ENCODE measurements at places on chromosomes 5 and 9.

GRCh38 chr9:111102793-111103464, 64.7 kb upstream of the LPAR1 start:
- DNase-seq, result no peak

DNA sequence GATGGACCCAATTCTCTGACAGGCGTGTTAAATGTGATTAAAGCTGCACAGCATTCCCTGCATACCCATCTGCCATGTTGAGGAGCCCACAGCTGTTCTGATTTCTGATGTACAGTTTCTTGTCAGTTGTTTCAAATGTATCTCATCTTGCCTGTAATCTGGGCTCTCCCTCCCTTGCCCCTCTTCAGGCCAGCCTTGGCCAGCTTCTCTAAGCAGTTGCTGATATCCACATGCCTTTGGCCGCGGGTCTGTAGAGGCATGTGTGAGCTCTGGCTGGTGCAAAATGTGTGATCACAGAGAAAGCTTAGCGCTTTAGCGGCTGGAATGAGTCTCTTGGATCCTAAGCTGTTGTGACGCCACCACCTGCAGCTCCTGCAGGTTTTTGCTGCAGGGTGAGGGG, 332.0 kb downstream of the MLLT3 start:
- DNase-seq, result no peak

DNA sequence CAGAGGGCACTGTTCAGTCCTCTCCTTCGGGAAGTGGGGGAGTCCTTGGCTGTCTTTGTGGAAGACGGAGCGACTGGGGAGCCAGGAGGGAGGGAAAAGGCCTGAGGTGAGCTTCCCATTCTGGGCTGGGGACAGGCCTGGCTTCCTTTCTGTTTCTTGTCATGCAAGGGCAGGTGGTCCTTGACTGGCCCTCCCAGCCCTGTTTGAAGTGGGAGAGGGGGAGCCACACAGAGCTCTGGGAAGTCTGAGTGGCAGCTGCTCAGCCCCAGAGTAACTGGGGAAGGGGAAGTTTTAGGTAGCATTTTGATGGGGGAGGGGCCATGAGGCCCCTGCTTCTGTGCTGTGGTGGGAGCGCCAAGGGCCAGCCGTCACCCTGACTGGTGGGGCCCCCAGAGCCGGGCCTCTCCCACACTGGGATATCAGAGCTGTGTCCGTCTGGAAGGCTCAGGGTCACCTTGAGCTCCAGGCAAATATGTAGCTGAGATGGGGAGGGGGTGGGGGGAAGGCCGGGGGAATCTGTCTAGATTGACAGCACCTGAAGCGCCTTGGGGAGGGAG, 6.5 kb downstream of the UNC5A start:
- no peak for DNase-seq

- no peak for DNase-seq
These were observed 18.7 kb downstream of the INIP start for GRCh38 chr9:112699230-112699629.

GRCh38 chr5:102249381-102249780, 46.7 kb downstream of the SLCO4C1 start:
- no peak for DNase-seq

DNA sequence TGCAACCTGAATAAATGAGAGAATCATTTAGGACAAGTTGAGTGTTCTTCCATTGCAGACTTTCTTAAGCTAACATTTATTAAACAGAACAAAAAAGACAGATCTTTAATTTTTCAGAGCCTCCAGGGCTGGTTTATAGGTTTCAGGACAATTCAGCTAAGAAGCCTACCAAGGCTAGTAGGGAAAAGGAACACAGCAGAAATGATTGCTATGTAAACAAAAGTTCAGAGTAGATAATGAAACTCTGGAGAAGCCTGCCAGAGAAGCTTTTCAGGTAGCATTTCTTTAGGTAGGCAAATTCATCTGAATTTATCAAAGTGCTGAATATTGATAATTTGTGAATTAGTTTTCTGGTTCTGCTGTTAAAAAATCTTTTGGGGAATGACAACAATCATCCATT, 264.2 kb downstream of the DEPDC1B start:
- DNase-seq, result no peak

DNA sequence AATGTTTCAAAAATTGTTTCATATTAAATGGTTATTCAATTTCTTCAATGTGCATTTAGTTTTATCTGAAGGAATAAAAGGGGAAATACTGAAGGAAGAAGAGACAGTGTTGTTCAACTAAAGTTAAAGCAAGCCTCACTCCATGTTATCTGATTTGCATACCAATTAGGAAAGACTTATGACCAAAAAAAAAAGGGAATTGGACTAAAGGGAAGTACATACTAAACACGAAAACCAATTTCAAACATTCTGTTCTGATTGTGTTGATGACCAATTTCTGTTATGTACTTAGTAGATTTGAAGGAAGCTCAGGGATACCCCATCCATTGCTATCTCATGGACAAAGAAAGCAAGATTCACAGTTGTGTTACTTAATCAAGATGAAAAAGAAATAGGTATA, 4.9 kb upstream of the GAPT start:
- DNase-seq, result no peak

- no peak for DNase-seq
These were observed 242.7 kb downstream of the DEPDC1B start for GRCh38 chr5:60457233-60457632.
